AG09319 (cell line): ENCODE measurements at places on chromosomes 3 and 15.

GRCh38 chr3:100868096-100868495 lies 125.1 kb downstream of the ABI3BP start:
- DNase-seq: no peak

DNA sequence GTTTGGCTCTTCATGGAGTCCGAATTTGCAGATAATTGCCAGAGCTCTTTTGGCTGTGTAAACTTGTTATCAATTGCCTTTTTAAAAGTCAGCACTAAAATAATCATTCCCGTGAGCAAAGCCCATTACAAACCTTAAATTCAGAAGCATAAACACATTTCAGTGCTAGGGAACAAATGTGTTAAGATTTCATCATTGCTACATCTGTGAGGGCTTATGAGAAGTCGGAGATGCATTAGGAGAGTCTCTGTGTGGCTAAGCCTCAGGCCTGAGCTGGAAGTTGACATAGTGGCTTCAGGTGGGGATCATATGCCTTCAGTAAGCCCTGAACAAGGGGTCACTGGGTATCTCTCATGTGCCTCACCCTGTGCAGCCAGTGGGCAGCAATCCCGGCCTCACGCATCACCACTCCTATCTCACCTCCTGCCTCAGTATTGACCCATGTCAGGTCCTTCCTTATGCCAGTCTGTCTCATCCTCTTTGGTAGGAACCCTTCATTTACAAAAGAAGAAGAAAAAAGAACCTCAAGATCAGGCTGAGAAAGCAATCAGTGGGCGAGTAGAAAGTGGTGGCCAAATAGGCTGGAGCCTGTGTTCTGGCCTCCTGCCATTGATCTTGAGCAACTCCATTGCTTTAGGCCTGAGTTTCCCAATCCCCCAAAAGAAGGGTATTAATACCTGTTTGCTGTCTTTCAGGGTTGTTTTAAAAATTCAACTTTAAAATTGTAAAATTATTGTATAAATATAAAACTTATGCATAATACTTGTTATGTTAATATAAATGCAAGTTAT lies 233.5 kb downstream of the IL20RB start:
- DNase-seq: no peak

- DNase-seq: peak; percentile 24
These were observed 92.7 kb upstream of the OCA2 start for GRCh38 chr15:28191832-28192231.

DNA sequence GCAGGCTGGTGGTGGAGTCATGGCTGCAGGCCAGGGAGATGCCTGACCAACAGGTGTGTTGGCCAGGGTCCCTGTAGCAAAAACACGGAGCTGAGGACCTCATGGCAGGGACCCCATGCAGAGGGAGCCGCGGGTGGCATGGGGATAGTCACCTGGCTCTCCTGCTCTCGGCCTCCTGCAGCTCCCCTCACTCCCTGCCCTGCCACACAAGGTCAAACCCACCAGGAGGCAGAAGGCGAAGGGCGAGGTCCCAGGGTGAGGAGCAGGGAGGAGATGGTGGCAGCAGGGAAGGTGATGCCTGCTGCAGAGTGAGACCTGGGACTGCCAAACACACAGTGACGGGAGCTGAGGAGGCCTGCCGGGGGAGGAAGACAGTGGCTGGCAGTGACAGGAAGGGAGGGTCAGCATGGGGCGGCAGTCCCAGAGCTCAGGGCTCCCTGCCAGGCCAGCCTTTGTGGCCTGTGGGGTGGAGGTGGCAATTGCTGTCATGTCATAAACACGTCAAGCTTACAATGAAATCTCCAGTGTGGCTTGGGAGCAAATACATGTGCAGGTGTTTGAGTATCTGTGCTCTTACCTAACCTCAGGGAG lies 144.3 kb downstream of the TJP1 start:
- no peak for DNase-seq

- DNase-seq: no peak
These were observed 14.9 kb downstream of the SORD start for GRCh38 chr15:45037936-45038335.

- no peak for DNase-seq
These were observed 102.9 kb downstream of the LRRC49 start for GRCh38 chr15:70995383-70995970.

GRCh38 chr15:61404567-61404966 lies 175.5 kb upstream of the RORA start:
- DNase-seq: no peak

DNA sequence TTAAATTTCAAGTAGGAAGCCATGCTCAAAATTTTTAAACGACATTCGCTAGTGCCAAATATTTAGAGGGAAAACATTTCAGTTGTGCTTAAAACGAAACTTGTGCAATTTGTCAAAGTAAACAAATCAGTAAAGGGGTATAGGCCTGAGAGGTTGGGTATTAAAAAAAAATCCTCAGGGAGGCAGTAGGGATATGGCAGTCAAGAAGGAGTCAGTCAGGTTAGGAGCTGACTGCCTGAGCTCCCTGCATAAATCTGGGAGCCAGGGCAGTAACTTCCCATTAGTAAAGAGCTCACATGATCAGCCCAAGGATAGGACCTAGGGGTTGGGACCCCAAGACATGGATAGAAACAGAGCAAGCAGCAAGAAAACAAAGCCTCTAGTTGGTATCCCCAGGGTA lies 120.7 kb upstream of the STAC start:
- no peak for DNase-seq

GRCh38 chr3:174253940-174254339 lies 605.2 kb upstream of the NAALADL2 start:
- no peak for DNase-seq

GRCh38 chr3:169827712-169828111 lies 15.0 kb upstream of the LRRC34 start:
- DNase-seq: no peak

GRCh38 chr3:27554706-27555105 lies 70.5 kb upstream of the SLC4A7 start:
- no peak for DNase-seq

- DNase-seq: no peak
These were observed 72.0 kb downstream of the TPRA1 start for GRCh38 chr3:127518456-127519081.

DNA sequence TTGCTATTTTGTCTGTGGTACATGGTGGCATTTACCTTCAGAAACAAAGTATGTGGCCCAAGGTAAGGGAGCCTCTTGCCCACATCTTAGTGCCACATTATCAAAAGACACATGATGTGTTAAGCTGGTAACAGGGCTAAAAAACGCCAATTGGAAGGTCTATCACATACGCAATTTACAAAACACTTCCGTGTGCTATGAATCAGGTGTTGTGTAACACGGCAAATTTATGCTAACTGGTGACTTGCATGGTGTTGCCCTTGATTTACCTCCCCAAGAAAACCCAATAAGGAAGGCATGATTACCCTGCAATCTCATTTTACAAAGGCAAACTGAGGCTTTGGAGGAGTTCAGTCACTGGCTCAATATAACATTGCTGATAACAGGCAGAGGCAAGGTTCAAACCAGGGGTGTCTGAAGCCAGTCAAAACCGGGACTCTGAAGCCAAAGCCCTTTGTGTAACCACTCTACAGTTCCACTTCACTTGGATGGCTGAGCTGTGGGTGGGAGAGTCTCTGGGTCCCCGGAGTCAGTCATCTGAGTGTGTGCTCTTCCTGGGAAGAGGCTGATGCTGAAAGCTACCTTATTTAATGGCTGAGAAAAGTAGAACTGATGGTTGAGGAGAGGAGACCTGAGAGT lies 103.9 kb upstream of the BCL6 start:
- DNase-seq: no peak

DNA sequence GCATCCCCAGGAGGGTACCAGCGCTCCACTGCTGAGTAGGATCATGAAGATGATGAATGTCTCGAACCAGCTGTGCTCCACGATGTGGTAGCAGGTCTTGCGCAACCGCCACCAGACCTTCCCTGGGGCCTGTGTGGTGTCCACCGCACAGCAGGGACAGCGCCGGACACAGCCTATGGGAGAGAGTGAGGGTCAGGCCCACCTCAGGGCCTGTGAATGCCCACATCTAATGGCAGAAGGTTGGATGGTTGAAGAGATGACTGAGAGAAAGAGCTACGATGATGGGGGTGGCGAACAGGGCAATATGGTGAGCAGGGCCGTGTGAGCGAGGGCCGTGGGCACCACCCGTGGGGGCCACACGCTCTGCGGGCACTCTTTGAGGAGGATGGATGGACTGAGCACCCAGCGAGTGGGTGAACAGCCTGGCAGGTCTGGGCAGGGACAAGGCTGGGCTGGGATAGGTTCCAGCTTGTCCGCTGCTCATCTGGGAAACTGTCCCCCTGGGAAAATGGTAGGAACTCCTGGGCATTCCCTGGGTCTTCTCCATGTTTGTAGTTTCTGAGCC lies 74.1 kb downstream of the SCN5A start:
- DNase-seq: no peak

GRCh38 chr3:3628676-3629328 lies 170.4 kb upstream of the LRRN1 start:
- DNase-seq: no peak

DNA sequence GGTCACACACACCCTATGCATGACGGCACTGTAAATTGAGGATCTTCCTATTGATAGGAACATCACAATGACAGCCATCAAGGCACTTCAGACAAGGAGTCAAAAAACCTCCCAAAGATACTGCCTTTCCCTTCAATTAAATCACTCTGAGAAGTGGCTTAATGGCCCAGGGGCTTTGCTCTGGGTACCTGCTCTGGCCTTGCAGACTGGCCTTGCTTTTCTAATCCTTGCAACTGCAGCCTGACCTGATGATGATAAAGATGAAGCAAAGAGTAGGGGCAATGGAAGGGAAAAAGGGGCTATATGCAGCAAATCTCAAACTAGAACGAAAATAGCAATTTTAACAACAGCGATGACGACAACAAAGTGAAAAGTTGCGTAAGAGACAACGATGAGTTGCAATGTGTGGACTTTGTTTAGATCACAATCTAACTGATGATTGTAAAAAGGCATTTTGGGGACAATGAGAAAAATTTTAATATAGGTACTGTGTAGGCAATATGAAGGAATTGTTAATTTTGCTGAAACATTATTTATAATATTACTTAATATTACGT lies 14.6 kb downstream of the ADAMTS9 start:
- DNase-seq: no peak

DNA sequence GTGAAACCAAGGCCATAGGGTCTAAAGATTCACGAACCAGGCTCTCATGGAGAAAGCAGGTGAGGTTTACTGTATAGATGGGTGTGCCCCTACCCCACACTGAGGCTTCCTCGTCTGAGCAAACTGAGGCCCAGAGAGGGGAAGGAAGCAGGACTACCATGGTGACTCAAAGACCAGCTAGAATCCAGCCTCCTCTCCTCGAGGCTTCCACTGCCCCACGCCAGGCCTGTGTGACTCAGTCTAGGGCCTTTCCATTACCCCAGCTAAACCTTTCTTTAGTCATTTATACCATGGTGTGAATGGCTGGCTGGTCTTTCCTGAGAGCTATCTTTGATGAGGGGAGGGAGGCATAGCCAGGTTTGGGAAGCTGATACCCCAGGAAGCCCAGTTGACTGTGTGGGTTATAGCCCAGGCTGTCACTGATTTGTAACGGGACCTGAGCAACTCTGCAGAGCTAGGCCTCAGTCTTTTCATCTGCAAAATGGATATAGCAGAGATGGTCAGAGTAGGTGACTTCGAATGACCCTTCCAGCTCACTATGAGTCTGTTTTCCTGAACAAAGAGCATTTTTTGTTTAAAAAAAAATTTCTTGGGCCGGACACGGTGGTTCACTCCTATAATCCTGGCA lies 3.0 kb upstream of the RHO start:
- no peak for DNase-seq

- DNase-seq: no peak
These were observed 319.5 kb downstream of the C3orf38 start for GRCh38 chr3:88469216-88469615.

- no peak for DNase-seq
These were observed 3.8 kb downstream of the TCTA start for GRCh38 chr3:49415931-49416601.

- no peak for DNase-seq
These were observed 1.6 kb upstream of the TTLL3 start for GRCh38 chr3:9808345-9809037.

- DNase-seq: no peak
These were observed 56.8 kb downstream of the DNAH1 start for GRCh38 chr3:52372822-52373504.

DNA sequence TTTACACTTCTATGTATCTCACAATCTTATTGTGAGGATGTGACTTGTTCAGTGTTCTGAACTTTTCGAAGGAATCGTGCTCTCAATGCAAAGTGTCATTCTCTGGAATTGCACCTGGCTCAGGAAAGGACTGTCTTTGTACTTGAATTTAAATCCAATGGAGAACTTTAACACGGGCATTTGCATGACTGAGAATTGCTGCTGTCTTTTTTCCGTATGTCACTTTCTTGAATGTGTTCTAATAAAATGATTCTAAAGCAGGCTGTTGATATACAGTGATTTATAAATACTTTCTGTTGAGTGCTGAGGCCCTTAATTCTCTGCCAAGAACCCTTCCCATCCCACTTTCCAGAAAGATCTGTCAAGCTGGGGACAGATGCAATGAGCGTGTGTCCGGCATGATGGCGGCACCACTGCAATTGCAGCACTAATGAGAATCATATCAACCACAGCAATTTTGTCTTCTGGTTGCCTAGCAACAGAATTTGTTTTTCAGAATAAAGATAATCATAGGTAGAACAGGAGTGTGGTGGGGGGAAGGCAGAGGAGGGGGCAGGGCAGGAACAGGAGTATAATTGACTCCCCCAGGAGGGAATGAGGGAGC lies 210.6 kb upstream of the UMPS start:
- no peak for DNase-seq

DNA sequence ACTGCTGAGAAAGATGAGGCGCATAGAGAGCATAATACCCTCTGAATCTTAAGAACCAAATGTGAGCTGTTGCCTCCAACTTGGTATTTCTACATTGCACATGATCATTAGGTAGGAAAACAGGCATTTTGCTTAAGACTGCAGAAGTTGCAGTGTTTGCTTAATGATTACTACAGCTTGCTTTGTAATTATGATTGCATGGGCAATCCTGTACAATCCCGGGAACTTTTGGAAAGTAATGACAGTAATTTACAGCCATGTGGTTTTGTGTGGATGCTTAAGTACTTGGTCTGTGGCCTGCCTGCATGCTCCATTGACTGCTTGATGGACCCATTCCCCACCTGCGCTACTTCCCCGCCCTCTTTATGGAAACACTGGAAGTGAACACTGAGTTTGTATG lies 301.1 kb downstream of the DIPK2A start:
- no peak for DNase-seq

DNA sequence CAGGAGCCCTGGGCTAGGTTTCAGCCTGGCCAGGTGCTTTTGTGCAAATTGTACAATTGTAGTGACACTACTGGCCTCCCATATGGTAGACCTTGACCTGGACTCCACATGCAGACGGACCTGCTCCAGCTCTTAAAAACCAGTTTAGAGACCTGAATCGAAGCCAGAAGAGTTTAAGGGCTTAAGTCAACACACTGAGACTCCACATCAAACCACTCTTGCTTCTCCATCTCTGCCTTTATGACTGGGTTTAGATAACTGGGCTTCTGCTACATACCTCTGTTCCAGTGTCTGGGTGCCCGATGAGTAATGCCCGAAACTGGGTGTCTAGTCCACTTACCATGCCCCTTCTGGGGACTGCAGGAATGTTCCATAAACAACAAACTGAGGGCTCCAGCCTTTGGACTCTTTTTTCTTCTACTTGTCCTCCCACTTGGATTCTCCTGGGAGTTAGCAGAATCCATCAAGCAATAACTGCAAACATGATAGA lies 32.8 kb downstream of the TMEM212 start:
- no peak for DNase-seq

- no peak for DNase-seq
These were observed 545.3 kb downstream of the GBE1 start for GRCh38 chr3:81216192-81216591.

- DNase-seq: no peak
These were observed 206.6 kb downstream of the SHQ1 start for GRCh38 chr3:72641684-72642083.

- no peak for DNase-seq
These were observed 64.0 kb downstream of the P3H2 start for GRCh38 chr3:190056742-190057141.
